Heart right ventricle (tissue), 16 donors: ENCODE measurements at places on chromosomes 2 and 18. TPM values are rescaled to one million over a fixed set of nuclear protein-coding genes. Genes with fewer than 3 reads are reported as not detected.

The TMEM247 gene
- total RNA-seq, result not detected

The ANKRD39 gene
- 16.9 TPM for total RNA-seq

The ACVR1 gene
- 22.8 TPM for total RNA-seq

The FOSL2 gene
- total RNA-seq, result 51.9 TPM

GRCh38 chr18:29960539-29960938 lies 1082.0 kb downstream of the DSC3 start:
- no peaks in the 10 kb centered on the region for H3K4me1 ChIP-seq
- no peak overlapping the region for H3K4me3 ChIP-seq
- H3K27me3 ChIP-seq, result no peaks in the 10 kb centered on the region
- H3K36me3 ChIP-seq, result no peaks in the 10 kb centered on the region
- DNase-seq, result no peak

- DNase-seq, result no peak
- H3K36me3 ChIP-seq, result peaks cover 4% of the 10 kb centered on the region
- no peaks in the 10 kb centered on the region for H3K27me3 ChIP-seq
- H3K4me1 ChIP-seq, result no peaks in the 10 kb centered on the region
- no peak overlapping the region for H3K27ac ChIP-seq
Measured at GRCh38 chr2:233248999-233249398, 2.5 kb upstream of the ATG16L1 start.

GRCh38 chr18:49555641-49556040 lies 6.2 kb upstream of the LIPG start:
- peaks cover 4% of the 10 kb centered on the region for H3K4me1 ChIP-seq
- no peak for DNase-seq
- H3K36me3 ChIP-seq, result no peaks in the 10 kb centered on the region
- H3K4me3 ChIP-seq, result no peak overlapping the region
- H3K27ac ChIP-seq, result no peak overlapping the region
- peaks cover 16% of the 10 kb centered on the region for H3K27me3 ChIP-seq
